ENCODE measurements at places on chromosomes 7 and 10.
A peak's percentile ranks its signal among the peaks of the same experiment; 100 is the strongest.

- DNase-seq = no peak
Measured at GRCh38 chr7:47442605-47442865, 139.4 kb downstream of the TNS3 start.

GRCh38 chr10:74797550-74797949, 28.9 kb upstream of the KAT6B start:
- DNase-seq = no peak

GRCh38 chr10:47438857-47439474, 44.9 kb downstream of the ANXA8 start:
- DNase-seq = peak; percentile 20

- no peak for DNase-seq
Measured at GRCh38 chr7:158238616-158239289, 348.9 kb downstream of the PTPRN2 start.

DNA sequence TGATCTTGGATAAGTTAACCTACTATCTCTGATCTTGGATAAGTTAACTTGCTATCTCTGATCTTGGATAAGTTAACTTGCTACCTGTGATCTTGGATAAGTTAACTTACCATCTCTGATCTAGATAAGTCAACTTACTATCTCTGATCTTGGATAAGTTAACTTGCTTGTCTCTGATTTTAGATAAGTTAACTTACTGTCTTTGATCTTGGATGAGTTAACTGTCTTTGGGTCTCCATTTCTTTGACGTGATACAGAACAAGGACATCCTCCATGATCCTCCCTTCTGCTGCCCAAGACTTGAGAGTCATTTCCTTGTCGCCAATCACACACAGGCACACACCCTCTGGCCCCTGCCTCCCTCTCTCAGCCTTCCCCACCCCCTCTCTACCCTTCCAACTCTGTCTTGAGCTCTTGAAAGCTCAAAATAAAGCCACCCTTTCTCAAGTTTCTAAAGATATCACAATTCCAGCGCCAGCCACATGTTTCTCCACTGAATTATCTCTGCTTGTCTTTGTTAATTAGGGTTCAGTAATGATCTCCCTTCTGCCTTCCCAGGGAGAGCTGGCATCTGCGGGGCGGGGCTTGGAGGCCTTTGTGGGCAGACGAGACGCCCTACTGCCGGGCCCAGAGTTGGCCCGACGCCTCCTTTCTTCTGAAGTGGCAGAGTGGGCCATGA, 85.1 kb upstream of the GTF2I start:
- DNase-seq = no peak

DNA sequence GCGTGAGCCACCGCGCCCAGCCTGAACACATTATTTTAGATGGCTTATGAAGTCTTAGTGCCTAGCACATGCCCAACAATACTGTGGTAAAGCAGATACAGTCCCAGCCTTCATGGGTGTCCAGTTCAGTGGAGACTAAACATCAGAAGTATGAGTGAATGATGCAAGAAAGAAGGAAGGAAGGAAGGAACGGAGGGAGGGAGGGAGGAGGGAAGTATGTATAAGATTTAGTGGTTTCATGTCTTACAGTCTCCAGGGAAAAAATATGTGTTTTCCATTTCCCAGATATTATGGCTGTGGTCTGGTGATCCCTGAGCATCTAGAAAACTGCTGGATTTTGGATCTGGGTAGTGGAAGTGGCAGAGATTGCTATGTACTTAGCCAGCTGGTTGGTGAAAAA, 2.9 kb downstream of the AS3MT start:
- DNase-seq = no peak

GRCh38 chr7:99720800-99721595, 14.0 kb downstream of the CYP3A7 start:
- no peak for DNase-seq

All from skeletal muscle cell (primary cell).